ENCODE measurements at places on chromosomes 3 and 15.

DNA sequence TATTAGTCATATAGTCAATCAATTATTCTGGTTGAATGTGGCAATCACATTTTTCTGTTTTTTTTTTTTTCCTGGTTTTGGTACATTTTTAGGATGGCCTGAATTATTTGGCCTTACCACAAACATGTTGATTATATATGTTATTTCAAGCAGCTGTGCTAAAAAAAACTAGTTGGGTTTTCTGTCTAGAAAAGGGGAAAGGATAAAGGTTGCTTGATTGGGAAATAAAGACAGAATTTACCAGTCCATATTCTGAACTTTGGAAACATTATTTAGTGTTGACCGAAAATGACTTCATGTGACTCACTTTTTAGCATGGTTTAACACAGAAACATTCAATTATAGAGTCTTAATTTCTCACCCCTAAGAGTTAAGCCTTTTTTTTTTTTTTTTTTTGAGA is 8.1 kb downstream of the MORF4L1 start:
- DNase-seq, result no peak

DNA sequence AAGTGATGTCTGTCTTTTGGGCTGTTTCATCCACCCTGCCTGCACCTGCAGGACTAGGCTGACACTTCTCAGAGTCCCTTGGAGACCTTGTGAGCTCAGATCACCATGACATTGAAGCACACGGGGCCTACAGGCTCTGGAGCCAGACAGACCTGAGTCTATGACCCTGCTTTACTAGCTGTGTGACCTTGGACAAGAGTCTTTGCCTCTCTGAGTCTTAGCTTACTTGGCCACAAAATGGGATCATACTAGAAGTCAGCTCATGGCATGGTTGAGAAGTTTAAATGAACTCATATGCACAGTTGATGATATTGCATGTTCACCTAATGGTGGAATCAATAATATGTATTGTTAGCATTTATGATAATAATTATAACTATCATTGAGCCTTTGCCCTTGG is 102.9 kb upstream of the SMAD3 start:
- no peak for DNase-seq

- no peak for DNase-seq
Observed at GRCh38 chr3:128775906-128776542, 50.0 kb downstream of the RAB7A start.

- DNase-seq, result no peak
Observed at GRCh38 chr3:193236599-193236998, 4.4 kb upstream of the PLAAT1 start.

DNA sequence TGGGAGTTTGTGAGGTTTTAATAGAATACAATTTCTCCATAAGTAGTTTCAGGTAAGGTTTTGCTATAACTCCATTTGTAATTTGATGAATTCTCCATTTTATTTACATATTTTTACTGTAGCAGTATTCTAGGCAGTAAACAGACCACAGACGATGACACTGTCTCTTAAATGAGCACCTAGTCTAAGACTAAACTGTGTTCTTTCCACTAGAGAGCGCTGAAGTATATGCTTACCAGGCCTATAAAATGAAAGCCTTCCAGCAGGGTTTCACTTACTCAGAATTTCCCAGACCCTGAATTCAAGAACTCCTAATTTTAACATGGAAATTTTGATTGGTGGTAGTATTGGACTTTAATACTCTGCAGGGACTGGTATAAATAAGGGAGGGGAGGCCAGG is 41.6 kb downstream of the POLG start:
- DNase-seq, result no peak

DNA sequence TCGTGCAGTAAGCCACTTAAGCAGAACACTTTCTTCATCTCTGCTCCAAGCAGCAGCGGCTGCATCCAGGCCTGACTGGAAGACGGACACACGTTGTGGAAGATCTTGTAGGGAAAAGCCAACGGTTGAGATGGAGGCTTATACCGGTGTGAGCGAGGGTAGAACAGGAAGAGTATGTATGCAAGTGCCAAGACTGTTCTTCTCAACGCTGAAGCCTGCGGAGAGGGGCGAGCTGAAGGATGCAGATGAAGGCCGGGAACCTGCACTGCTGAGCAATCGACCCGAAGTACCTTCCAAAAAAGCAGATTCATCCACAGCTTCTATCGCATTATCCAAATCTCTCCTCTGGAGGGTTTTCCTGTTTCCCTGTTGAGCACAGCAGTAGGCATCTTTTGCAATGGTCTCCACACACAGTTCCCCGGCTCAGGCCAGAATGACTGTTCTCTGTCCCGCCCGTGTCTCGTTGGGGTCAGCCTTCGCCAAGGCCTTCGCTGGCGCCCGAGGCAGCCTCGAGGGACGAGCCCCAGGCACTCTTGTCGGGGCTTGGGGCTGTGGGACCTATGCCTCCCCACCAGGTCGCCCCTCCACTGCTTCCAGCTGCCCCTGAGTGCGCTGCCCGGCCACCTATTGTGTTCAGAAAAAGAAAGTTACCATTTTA is 22.2 kb upstream of the DYNC1LI1 start:
- DNase-seq, result no peak

DNA sequence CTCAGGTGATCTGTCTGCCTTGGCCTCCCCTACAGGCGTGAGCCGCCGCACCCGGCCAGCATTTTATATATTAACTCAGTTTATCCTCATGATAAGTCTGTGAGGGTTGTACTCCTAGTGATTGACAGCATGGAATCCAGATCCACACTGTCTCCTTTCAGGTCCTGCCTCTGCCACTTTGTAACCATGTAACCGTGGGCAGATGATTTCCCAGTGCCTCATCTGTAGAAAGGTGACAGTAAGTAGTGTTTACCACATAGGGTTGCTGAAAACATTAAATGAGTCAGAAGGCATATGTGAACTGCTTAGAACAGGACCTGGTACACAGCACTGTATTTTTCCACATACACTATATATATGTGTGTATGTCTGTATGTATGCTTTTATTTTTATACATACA is 2.4 kb downstream of the FYTTD1 start:
- no peak for DNase-seq

- DNase-seq, result no peak
Observed at GRCh38 chr3:107367353-107367752, 9.9 kb upstream of the CCDC54 start.

- DNase-seq, result no peak
Observed at GRCh38 chr3:128353361-128353965, 113.2 kb downstream of the DNAJB8 start.

DNA sequence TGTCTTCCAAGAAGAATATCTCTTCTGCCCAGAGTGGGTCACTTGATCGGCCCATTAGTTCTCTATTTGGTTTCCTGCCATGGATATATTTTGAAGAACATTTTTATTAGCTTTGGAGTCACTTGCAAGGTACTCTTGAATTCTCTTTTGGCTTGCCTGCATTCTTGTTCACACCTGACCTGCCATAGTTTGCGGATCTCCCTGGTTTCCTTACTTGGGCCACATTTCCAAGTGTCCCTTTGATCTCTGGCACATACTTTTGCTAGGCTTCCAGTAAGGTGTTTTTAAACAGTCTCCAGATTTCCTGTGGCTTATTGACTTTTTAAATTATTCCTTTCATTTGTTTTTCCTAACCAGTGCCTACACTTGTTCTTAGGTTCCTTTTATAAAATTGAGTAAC is 488.5 kb upstream of the MDFIC2 start:
- DNase-seq, result no peak

- no peak for DNase-seq
Observed at GRCh38 chr15:76368122-76368621, 31.6 kb downstream of the ISL2 start.

GRCh38 chr15:89806559-89807550 is 7.8 kb downstream of the ANPEP start:
- no peak for DNase-seq

GRCh38 chr3:193614430-193614829 is 21.4 kb downstream of the OPA1 start:
- DNase-seq, result no peak

DNA sequence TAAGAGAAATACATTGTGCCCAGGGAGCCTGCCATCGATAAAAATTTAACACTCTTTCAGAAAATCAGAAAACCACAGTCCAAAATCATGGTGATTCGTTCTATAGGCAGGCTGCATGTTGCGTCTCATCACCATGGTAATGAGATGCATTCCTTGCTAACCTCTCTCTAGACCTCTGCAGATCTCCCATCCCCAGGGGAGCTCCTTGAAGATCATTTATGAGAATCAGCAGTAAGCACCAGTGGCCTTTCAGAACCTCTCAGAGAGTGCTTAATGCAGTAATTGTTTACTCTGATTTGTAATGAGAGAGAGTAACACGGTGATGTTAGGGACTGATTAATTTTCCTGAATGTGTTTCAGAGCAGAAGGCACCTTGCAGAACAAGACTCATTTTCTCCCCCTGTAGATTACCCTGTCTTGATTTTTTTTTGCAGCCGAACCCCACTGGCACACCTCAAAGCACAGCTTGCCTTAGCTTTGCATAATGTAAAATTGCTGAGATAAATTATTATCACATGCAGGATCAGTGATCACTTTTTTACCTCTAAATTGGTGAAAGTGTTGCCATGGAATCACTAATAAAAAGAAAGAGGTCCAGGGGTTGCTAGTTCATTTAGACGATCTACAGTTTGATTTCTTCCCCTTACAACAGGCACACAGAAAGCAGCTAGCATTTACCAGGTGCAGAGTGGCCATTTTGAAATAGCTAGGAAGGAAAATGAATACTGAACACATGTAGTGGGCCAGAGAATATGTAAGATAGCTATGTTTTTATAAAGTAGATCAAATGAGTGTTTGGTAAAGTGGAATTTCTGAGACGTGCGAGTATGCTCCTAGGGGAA is 98.9 kb upstream of the CHL1 start:
- DNase-seq, result no peak

GRCh38 chr3:132638706-132639105 is 20.9 kb downstream of the ACAD11 start:
- DNase-seq, result no peak

GRCh38 chr3:67661089-67661488 is 6.7 kb upstream of the SUCLG2 start:
- DNase-seq, result no peak

- DNase-seq, result no peak
Observed at GRCh38 chr3:120506076-120506827, 55.5 kb upstream of the FSTL1 start.

DNA sequence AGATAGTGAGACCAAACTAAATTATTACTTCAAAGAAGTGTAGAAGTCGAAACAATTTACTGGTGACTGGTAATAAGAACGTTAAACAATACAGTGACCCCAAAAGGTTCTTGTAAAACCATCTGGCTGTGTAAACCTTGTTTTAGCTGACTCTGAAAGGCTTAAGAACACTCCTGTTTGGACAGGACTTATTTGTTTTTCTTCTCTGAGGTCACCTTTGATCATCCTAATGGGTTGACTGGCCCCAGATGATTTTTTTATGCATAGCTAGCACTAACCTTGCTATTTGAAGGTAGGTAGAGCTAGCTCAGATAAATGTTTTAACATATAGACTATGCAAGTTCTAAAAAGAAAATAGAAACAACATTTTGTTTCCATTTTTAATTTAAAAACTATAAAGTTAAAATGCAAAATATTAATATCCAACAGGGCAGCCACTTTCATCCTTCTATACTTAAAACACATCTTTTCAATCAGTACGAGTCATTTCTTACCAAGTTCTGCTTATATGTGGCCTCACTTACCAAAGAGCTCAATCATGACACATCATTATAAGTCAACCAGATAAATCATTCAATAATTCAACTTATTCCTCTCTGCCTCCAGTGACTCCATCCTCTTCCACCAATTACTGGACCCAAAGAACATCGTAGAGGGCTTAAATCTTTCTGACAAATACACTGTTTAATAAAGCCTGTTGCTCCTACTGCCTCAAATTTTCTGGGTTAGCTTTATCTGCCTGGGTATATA is 158.8 kb downstream of the SSR3 start:
- DNase-seq, result no peak

- no peak for DNase-seq
Observed at GRCh38 chr3:63980830-63981498, 42.3 kb downstream of the PSMD6 start.

DNA sequence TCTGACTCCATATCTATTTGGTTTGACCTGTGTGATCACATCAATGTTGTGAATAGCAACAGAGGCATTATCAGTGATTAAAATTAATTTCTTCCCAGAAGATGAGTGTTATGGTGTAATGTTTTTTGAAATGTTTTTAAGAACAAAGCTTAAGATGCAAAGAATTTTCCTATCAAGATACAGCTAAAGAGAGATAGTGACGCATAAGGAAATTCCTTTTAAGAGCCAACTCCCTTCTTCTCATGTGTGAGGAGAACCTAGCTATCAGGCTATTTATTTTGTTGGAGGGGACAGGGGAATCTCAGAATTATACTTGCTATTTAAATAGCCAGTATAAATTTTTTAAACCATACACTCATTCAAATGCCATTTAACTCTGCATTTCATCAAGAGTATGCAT is 71.3 kb downstream of the COL8A1 start:
- DNase-seq, result no peak

GRCh38 chr15:30870681-30871080 is 33.0 kb upstream of the FAN1 start:
- no peak for DNase-seq

- DNase-seq, result no peak
Observed at GRCh38 chr3:16508591-16508995, 4.9 kb downstream of the RFTN1 start.

GRCh38 chr3:123489400-123490004 is 40.6 kb upstream of the ADCY5 start:
- DNase-seq, result no peak

DNA sequence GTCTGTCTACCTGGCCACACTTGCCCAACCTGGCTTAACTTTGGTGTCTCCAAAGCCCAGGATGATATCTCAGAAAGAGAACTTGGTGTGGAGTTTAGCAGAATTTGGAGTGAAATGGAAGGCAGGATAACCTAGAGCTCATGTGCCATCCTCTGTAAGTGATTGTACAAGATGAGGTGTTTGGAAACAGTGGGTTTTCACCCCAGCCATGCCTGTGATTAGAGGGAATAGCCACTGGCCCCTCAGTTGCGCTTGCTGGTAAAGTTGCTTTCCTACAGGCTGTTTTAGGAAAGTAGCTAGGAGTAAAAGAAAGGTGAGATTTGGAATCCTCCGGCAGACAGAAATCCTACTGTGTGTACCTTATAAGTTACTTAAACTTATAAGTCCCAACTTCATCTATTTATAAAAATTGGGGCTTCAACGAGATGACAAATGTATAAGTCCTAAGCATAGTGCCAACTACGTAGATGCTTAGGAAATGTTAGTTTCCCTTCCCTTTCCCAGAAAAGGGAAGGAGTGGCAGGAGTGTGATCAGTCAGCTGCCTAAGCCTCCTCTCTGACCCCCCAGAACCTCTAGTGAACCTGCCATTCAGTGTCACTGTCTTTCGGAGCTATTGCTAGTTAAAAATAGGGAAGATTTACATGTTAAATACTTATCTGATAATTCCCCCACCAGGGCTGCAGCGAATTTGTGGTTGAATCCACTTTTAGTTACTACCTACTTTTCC is 13.4 kb upstream of the BMF start:
- DNase-seq, result no peak

DNA sequence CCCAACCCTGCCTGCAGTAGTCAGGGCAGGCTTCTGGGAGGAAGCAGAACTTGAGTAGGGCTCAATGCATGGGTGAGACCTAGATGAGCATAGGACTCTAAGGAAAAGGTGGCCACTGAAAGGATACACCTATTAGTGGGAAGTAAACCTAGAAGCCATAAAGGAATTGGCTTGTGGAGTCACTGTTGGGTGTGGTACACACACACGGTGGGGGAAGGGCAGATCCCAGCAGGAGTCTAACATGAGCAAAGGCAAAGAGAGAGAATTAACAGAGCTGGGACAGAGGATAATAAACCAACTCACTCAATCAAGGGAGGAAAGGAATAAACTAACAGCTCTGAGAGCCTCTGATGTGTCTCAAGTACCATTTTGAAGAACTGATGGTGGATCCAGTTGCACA is 23.1 kb downstream of the DAPK2 start:
- no peak for DNase-seq
